Body of pancreas (tissue), 4 donors: ENCODE measurements at places on chromosomes 1 and 21. TPM values are rescaled to one million over a fixed set of nuclear protein-coding genes. Genes with fewer than 3 reads are reported as not detected.

The TRIM67 gene
- total RNA-seq = not detected

The NPHS2 gene
- total RNA-seq = not detected

The FOXJ3 gene
- 50.4 TPM for total RNA-seq

- no peak for DNase-seq
These were observed 19.9 kb upstream of the KCNA10 start for GRCh38 chr1:110538921-110539320.

DNA sequence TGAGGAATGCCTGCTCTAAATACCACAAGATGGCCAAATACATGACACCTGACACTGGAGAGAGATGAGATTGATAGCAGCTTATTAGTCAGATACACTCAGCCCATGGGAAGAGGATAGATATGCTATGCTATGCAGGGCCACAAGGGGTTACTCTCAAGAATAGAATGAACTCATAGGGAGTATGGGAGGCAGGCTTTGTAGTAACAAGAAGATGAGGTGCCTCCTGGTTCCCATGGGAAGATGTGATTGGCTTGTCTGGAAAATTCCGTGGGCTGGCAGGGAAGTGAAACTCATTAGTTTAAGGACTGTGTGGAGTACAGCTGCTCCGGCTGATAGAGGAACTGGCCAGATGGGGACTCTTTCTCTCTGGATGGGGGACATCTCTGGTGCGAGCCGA is 16.5 kb downstream of the CCDC30 start:
- DNase-seq = no peak

GRCh38 chr1:240139511-240139910 is 47.8 kb downstream of the FMN2 start:
- DNase-seq = no peak

The FAM167B gene
- total RNA-seq = 4.9 TPM
